ENCODE measurements at places on chromosomes 3 and 15.

- peak; percentile 33 for DNase-seq
Observed at GRCh38 chr3:101849714-101850245, 466 bp downstream of the NFKBIZ start.

DNA sequence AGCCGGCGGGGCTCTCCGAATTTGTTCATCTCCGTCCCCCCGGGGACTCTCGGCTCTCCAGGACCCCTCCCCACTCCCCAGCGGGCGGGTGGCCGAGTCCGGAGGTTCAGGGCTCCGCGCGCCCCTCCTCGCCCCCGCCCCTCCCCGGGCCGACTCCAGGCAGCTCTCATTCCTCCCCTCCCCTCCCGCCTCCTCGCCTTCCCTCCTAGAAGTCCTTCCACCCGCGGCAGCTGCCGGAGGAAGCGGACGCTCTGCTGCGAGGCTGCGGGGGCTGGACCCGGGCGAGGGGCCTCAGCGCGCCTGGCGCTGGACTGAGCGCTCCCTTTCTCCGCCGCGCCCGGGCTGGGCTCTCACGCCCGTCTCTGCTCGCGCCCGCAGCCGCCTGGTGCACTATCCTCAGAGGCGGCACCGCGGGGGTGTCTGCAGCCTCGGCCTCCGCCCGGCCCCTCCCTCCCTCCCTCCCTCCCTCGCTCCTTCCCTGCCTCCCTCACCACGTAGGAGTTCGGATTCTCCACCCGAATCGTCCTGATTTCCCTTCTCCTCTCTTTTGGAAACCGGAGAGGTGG lies at the start of gene ROBO2:
Gene ROBO2 (plus strand): TSS at position 494 of the 566 bp plus-strand sequence. CDS start 687 bp downstream, outside the sequence.
- peak; percentile 74 for DNase-seq

- no peak for DNase-seq
Observed at GRCh38 chr3:146072824-146073223, 88.2 kb downstream of the PLOD2 start.

DNA sequence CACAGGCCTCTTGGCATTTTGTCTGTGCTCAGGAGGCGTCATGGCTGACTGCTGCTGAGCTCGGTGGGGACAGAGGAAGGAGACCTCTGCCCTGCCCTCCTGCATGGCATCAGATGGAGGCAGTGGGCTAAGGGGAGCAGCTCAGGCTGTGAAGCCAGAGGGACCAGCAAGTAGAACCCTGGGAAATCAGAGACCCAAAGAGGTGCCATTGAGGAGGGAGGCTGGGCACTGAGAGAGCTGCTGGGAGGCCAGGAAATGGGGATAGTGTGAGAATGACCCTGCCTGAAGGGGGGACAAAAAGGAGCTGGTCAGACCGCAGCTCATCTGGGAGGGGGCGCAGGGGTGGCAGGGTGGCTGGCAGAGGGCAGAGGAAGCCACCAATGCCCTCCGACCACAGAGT lies 136.8 kb downstream of the FBLN2 start:
- DNase-seq, result no peak

DNA sequence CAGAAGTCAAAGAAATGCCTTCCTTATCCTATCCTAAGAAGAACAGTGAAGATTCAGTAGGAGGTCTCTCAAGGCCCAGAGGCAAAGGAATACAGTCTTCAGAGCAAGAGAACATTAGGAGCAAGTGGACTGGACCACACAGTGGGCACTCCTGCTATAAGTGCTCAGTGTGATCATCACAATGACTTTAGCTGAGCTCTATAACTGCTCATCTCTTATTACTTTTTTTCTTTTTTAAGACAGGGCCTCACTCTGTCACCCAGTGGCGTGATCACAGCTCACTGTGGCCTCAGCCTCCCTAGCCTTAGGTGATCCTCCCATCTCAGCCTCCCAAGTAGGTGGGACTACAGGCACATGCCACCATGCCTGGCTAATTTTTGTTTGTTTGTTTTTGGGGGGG lies 48.1 kb downstream of the COL8A1 start:
- no peak for DNase-seq

DNA sequence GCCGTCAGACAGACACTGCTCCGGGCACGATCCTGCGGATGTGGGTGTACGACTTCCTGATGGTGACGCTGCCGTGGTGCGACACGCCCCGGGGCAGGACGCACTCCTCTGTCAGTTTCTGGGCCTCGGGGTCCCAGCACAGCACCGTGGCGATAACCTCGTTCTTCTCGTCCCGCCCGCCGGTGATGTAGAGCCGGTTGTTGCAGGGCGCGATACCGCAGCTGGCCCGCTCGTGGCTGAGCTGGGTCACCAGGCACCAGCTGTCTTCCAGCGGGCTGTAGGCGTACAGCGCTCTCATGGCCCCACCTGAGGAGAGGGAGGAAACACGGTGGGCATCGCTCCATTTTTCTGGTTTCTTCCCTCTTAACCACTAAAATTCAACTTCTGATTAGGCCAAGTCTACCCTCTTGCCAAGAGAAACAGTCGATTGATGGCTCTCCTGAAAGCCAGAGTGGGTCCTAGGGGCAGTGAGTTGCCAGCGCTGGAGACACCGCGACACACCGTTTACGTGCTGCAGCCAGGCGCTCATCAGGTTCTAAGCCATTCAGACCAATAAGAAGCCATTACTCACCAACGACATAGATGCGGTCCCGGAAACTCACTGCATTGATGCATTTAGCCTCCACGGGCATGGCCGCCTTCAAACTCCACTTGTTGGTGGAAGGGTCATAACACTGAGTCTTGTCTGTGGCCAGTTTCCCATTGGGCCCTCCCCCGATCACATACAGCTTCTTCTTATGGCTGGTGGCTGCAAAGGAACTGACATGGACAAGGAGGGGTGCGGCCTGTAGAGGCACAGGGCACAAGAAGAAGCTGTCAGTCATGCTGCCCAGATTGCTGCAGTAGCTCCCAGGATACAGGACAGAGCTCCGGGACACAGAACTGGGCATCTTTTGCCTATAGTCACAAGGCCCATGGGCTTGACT lies 63.3 kb downstream of the KLHL6 start:
- no peak for DNase-seq

GRCh38 chr15:95459273-95459672 lies 871.2 kb upstream of the NR2F2 start:
- no peak for DNase-seq

DNA sequence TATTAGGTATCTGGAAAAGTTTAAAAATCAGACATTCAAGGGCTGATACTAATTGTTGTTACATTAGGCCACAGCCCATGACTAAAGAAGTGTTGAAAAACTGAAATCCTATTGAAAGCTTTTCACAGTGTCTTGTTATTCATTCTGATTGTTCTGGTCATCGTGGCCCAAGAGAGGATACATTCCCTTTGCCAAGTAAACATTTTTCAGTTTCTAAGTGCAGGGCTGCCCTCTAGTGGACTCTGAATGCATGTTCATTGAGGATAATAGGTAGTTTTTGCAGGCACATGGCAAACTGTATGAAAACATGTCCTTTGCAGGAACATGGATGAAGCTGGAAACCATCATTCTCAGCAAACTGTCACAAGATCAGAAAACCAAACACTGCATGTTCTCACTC lies 181.1 kb downstream of the MYRIP start:
- peak; percentile 25 for DNase-seq

GRCh38 chr3:171508206-171508605 lies 48.0 kb upstream of the TNIK start:
- DNase-seq, result no peak

DNA sequence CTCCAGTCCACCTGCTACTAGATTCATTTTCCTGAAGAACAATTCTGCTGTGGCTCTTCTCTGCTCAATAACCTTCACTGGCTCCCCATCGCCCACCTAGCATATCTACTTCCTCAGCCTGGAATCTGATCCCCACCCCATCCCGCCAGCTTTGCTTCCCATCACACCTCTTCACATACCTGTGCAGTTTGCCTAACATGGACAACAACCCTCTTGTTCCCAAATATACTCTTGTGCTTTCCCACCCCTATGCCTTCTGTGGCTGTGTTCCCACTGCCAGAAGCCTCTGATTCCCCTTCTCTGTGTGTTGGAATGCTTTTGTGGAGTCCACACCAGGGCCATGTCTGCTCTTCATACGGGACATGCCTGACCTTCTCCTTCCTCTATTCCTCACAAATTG lies 29.5 kb downstream of the CMTM7 start:
- no peak for DNase-seq

GRCh38 chr3:52250122-52250521 lies 4.6 kb downstream of the PPM1M start:
- no peak for DNase-seq
